ENCODE measurements at places on chromosomes 1 and 21.

GRCh38 chr1:27856561-27857343 lies 15.6 kb upstream of the THEMIS2 start:
- DNase-seq, result no peak

GRCh38 chr1:113396585-113396984 lies 6.3 kb downstream of the MAGI3 start:
- DNase-seq, result no peak

DNA sequence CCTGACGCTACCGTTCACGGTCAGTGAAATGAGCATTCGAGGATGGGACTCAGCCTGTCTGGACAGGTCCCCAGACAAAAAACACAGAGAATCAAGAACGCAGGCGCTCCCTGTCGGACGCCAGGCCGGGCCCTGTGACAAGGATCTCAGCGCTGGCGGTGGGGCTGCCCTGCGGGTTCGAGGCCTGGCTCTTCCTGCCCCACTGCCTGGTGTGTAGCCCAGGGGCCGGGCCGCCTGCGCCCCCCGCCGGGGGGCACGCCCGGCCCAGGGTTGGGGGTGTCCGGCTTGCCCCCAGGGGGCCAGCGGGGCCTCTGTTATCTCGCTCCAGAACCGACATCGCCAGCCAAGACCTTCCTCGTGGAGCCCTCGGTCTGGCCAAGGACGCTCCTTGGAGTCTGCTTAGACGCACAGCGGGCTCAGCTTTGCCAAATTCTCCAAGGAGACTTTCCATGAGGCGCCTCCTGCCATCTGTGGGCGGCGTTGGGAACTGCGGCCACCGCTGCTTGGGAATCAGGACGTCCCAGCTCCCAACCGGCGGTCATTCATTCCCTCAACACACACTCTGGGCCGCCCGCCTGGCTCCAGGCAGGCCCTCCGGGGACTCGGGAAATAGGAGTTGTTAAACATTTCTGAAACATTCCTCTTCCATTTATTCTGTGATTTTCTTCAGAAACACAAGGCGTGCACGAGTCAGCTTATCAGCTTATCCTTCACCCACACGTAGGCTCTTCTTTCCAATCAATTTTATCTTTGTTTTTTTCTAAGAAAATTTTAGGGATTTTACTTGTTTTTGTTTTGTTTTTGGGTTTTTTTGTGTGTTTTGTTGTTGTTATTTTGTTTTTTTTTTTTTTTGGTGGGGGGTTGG lies 11.3 kb upstream of the RIPK4 start:
- no peak for DNase-seq

GRCh38 chr1:38068220-38068979 lies 21.8 kb upstream of the POU3F1 start:
- DNase-seq, result no peak

DNA sequence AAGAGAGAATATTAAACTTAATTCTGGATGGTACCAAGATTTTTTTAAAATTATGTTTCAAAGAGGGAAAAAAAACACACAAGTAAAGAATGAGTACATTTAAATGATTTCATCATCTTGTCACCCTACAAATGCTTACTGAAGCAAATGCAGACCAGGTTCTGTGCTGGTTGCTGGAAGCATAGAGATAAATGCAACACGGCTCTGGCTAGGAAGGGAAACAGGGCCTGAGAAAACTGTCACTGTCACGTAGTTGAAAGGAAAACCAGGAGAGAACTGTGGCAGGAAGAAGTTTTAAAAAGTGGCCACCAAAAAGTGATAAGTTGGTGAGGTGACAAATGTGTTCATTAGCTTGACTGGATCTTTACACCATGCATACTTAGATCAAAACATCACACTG lies 336.9 kb upstream of the NFIA start:
- no peak for DNase-seq

DNA sequence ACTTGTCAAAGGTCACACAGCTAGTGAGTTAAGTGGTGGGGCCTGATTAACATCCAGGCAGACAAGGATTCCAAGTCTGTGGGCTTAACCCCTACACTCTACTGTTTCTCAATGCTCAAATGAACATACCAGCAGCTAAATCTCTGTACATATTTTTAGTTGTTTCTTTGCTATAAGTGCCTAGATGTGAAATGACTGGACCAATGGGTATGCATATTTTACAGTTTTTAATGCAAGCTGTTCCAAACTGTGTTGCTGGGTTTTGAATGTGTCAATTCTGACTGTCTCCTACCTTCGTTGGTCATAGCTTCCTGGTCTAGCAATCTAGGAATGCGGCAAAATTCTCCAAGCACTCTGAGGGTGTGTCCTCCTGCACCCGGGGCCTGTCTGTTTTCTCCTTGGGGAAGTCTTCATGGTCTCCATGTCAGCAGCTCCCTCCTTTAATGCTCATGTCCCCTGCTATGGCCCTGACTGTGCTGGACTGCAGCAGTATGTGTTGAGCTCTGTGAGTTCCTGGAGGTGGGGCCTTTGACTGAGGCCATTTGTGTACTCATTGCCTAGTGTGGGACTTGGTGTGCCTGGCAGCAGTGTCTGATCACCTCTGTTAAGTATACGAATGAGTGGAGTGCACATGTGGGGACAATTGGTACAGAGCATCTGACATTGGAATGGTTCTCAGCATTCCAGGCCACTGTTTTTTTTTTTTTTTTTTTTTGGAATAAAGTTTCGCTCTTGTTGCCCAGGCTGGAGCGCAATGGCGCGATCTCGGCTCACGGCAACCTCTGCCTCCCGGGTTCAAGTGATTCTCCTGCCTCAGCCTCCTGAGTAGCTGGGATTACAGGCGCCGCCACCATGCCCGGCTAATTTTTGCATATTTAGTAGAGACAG lies 72.9 kb upstream of the SLC2A1 start:
- no peak for DNase-seq

DNA sequence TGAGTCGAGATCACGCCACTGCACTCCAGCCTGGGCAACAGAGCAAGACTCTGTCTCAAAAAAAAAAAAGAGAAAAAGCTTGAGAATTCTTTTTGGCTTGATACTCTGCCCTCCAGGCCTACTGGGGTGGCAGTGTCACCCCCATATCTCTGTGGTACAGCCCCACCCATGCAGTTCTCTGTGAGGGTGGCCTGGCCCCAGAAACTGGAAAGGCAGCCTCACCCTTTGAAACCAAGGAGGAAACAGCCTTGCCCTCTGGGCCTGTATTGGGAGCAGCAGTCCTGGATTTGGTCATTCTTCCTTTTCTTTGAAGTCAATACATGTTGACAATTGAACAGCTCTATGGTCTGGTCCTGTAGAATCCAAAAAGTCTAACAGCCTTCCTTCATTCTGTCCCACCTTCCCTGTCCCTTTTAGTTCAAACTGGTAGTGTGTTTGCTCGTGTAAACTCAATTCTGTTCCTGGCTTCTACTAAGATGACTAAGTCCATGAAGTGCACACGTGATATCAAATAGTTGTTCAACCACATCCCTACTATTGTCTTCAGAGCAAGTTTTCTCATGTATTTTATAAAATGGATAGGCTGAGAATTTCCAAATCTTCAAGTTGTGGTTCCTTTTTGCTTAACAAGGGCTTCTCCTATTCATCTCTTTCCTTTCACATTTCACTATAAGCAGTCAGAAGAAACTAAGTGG lies 13.2 kb downstream of the ST7L start:
- no peak for DNase-seq

DNA sequence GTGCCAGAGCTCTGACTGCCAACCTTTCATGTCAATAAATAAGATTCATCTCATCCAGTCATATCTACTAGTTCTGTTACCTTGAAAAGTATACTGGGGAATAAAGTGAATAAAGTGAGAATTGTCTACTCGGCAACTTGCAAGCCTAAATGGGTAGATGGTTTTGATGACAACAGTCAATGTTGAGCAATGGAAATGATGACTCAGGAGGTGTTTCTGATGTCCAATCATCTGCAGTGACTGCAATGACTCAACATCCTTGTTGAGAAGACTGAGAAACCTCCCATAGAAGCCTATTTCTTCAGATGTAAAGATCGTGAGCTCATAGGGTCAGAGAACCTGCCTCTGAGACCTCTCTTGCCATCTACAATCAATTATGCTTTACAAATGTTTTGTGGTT lies 276.4 kb downstream of the SPATA17 start:
- DNase-seq, result no peak

All from stimulated activated CD4-positive, alpha-beta T cell treated with anti-CD3 and anti-CD28 coated beads, Interleukin-4, amount 100 ng/mL, for 1 hour (primary cell).